ENCODE measurements at places on chromosomes 2 and 18.

DNA sequence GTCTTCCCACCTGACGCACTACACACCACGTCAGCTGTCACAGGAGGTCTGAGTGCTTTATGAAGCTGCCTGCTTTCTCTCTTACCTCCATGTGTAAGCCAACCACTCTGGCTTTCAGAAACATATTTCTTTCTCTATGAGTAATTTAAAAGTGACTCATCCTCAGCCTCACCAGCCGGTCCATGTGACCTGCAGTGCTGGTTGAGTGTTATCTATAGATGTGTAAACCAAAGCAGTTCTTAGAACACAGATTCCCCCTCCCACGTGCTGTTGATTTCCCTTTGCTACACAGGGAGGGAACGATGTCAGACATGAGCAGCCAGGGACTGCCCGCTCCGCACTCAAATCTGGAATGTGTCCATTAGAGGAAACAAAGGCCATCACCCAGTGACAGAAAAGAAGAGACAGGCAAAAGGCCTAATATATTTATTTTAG, 157.8 kb downstream of the BCL2 start:
- peak; percentile 89 for DNase-seq

- DNase-seq, result no peak
Observed at GRCh38 chr2:121110924-121111323, 174.1 kb downstream of the TFCP2L1 start.

- DNase-seq, result no peak
Observed at GRCh38 chr18:29104227-29104626, 927.3 kb upstream of the CDH2 start.

DNA sequence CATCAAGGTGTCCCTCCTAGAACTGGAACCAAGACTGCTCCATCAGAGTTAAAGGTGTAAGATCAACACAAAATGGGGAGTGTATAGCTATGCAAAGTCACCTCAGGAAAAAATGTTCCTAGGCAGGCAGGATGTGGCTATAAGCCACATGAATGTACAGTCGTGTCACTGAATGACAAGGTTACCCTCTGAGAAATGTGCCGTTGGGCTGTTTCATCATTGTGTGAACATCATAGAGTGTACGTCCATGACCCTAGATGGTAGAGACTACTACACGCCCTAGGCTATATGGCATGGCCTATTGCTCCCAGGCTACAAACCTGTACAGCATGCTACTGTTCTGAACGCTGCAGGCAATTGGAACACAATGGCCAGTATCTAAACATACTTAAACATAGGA, 24.5 kb downstream of the TYMS start:
- no peak for DNase-seq

DNA sequence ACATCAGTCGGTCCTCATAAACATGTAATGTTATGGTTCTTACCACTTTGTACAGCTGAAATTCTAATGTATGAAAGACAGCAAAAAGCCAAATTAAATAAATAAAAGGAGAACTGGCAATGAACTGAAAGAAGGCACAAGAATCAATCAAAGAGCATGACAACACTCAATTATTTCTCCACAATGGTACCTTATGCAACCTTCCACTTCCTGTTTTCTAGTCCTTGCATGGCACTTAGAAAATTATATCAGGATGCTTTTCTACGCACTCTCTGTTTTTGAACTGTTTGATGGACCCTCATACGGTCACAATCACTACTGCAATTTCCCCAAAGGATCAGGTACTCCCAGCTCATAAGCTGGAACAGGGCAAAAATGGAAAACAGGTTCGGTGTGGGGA, 81.6 kb downstream of the EPB41L3 start:
- no peak for DNase-seq

DNA sequence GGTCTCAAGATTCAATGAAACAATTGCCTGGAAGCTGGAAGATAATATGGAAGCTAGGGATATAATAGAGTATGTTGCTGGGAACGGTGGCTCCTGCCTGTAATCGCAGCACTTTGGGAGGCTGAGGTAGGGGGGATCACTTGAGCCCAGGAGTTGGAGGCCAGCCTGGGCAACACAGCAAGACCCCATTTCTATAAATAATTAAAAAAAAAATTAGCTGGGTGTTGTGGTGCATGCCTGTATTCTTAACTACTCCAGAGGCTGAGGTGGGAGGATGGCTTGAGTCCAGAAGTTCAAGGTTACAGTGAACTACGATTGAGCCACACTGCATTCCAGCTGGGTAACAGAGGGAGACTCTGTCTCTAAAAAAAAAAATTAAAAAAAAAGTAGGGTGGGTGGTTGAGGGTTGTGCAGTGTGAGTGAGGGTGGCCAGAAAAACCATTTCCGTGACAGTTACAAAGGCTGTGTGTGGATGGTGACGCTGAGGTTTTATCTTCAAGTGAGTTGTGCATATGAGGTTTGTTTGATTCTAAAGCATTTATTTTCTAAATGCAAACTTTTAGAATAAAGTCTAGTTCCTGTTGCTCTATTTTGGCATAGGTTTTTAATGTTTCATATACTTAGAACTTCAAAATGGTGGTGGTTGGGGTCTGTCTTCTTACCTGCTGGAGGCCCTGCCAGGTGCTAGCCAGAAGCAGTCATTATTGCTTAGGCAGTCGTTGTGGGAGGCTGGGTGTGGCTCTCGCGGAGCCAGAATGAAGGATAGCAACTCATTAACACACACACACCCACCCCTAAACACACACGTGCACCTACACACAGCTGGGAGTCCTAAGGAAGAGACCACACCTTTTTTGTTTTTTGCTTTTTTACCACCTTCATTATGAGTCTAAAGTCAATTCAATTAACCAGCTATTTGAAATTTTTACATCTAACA, 4.7 kb upstream of the IL1R2 start:
- no peak for DNase-seq

- DNase-seq, result no peak
Observed at GRCh38 chr2:9618410-9618809, 12.4 kb downstream of the YWHAQ start.

DNA sequence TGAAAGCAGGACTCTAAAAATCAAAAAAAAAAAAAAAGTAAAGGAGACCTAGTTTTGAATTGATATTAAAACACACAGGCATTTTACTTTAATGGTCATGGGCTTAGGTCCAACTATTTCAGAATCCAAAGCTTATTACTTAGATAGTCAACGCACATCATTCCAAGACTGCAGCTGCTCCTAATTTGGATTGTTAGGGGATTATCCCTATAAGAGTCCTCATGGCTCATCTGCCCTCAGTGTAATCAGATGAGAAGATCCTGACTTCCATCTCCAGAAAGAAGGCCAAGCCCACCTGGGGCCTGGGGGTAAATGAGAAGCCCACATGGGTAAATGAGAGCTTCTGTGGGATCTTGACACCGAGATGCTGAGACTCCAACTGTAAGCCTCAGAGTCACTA, 424.2 kb downstream of the NRXN1 start:
- no peak for DNase-seq

- no peak for DNase-seq
Observed at GRCh38 chr2:147569426-147569825, 275.4 kb upstream of the ACVR2A start.

All from astrocyte of the spinal cord (primary cell).